ENCODE measurements at places on chromosomes 12 and 14. TPM values are rescaled to one million over a fixed set of nuclear protein-coding genes. Genes with fewer than 3 reads are reported as not detected.

NYNRIN gene
- 0.04 TPM for total RNA-seq

FAM161B gene
- total RNA-seq: 1.7 TPM

SERPINA3 gene
- total RNA-seq: not detected

SERPINA12 gene
- total RNA-seq: not detected

RBP5 gene
- total RNA-seq: not detected
